ENCODE measurements at places on chromosomes 13 and 19. TPM values are rescaled to one million over a fixed set of nuclear protein-coding genes. Genes with fewer than 3 reads are reported as not detected.

DNA sequence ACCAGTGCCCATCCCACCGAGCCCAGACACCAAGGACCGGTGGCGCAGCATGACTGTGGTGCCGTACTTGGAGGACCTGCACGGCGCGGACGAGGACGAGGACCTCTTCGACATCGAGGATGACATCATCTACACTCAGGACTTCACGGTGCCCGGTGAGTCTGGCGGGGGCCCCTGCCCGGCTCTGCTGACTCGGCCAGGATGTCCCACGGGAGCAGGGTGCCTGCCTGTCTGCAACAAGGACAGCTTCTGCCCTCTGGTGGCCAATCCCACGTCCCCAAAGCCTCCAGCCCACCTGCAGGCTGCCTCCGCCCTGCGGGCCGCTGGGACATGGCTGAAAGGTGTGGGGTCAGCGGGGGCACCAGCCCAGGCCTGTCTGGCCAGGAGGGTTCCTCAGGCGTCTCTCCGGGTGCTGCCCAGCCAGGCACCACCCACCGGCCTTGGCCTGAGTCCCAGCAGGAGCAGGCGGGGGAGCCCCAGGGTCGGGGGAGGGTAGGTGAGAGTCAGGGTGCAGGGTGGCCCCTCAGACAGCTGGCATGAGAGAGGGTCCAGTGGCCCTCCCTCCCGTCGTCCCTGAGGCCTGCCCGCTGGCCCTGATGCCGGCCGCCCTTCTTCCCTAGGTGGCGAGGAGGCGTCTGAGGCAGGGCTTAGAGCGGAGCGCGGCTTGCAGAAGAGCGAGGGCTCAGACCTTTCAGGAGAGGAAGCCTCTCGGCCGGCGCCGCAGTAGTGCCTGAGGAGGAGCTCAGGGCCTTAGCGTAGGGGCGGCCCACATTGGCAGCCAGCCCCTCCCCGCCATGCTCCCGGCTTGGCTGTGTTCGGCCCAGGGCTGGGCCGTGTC is 14.6 kb downstream of the CBARP start:
- DNase-seq = no peak

GRCh38 chr13:29819143-29819542 is 31.3 kb downstream of the UBL3 start:
- no peak for DNase-seq

GRCh38 chr19:39190768-39191167 is 6.0 kb upstream of the NCCRP1 start:
- DNase-seq = no peak

DNA sequence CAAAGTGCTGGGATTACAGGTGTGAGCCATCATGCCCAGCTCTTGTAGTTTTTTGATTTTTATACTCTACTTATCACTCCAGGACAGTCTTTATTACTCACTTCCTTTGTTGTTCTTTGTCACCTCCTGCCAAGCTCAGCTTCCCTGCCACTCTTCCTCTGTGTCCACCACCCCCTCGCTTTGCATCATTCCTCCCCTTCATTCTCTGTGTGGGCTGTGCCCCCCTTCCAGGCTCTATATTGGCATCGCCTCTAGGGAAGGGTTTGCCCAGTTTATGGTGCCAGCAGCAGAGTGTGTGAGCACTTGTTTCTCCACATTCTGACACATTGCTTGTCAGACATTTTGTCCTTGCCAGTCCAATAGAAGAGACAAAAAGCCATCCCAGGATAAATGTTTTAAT is 15.1 kb downstream of the ZNF302 start:
- peak; percentile 31 for DNase-seq

DNA sequence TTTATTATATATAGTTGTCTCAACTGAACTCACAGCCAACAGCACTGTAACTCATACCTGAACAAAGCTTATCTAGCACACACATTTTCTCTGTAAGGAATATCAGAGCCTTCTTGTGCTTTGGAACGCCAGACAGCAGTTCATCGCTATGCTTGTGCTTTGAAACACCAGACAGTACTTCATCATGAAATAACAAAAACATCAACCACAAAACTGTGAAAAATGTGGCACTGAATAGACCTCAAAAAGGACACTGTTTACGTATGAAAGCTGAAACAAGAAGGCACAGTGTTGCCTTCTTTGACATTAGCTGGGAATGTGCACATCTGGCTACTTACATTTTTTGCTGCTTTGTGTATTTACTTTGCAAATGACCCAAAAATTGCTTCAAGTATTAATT is 160.2 kb downstream of the PDS5B start:
- no peak for DNase-seq

- no peak for DNase-seq
These were observed 2.9 kb downstream of the CD37 start for GRCh38 chr19:49338023-49338677.

- DNase-seq = peak; percentile 51
These were observed 25.1 kb upstream of the KCTD15 start for GRCh38 chr19:33771384-33772101.

GRCh38 chr19:35317464-35318043 is 11.4 kb upstream of the CD22 start:
- no peak for DNase-seq

GRCh38 chr19:37706052-37706605 is 13.4 kb downstream of the ZNF607 start:
- DNase-seq = no peak

GRCh38 chr19:49155820-49156346 is 687 bp upstream of the HRC start:
- DNase-seq = no peak

DNA sequence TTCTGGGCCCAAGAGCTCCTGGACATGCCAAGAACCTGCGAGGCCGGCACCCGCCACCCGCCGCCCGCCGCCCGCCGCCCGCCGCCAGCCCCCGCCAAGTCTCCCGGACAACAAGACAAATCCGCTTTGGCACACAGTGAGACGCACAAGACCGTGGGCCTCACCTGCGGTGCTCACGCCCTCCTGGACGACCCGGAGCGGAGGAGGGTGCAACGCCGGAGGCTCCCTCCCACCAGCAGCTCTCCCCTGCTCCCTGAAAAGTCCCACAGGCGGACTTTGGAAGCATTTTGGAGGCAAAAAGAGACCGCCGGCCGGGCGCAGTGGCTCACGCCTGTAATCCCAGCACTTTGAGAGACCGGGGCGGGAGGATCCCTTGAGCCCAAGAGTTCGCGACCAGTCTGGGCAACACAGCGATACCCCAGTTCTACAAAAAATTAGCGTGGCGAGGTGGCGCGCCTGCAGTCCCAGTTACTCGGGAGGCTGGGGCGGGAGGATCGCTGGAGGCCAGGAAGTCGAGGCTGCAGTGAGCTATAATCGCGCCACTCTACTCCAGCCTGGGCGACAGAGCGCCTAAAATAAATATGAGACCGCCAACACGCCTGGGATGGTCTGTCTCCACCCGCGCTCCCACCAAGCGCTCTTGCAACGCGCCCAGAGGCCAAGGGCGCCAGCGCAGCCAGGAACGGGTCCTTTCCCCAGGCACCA is 783 bp downstream of the RHPN2 start:
- DNase-seq = no peak

DNA sequence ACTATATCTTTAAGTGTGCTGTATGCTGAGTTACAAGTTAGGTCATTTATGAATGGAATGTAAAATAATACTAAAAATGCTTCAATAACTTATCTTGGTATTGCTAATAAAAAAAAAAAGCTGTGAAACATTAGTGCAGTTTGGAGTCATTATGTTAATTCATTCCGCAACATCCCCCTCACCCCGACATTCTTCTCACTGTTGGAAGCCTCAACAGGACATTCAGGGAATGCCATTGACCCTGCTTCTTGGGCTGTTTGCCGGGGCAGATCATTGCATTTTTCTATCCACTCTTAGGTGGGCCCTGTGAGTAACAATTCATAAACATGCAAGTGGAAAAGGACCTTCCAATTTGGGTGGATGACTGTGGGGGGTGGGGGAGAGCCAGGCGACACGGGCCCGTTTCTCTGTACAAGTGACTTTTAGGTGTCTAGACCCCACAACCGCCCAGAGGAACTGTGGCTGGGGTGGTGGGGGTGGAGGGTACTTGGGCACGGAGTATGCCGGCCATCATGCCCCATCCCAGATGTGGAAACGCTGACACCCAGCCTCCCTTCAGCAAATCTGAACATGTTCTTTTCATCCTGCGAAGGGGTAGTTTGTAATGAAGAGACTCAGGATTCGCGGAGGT is 185.9 kb downstream of the ZNF536 start:
- no peak for DNase-seq

GRCh38 chr19:2653710-2654707 is 48.5 kb downstream of the GNG7 start:
- DNase-seq = no peak

DNA sequence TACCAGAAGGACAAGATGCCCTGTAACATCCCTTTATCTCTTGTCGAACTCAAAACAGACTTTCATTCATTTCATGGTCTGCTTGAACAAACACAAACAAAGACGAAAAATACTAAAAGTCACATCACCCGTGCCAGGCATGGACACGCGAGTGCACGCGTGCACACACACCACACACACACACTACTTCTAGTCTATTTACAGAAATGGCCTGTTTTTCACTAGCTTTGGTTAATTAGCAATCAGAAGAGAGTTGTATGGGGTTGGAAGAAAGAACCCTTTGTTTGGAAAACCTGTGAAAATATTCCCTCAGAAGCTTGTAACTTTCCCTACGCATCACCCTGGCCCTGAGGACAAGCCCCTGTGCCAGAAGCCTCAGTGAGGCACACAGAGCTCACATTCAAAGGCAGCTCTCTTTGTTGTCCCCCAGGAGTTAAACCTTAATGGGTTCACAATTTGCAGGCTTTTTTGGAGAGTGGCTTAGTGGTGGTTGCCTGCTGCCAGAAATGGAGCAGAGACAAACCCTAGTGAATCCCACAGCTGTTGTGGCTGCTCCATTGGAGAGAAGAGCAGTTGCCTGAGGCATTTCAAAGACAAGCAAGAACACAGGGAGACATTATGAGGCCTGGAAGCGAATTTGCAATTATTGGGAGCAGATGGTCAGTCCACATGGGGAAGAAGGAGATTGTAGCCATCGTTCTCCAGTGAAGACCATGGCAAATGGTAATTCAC is 55.9 kb downstream of the STARD13 start:
- DNase-seq = no peak

- DNase-seq = no peak
These were observed 25.1 kb downstream of the DOT1L start for GRCh38 chr19:2188708-2189385.

DNA sequence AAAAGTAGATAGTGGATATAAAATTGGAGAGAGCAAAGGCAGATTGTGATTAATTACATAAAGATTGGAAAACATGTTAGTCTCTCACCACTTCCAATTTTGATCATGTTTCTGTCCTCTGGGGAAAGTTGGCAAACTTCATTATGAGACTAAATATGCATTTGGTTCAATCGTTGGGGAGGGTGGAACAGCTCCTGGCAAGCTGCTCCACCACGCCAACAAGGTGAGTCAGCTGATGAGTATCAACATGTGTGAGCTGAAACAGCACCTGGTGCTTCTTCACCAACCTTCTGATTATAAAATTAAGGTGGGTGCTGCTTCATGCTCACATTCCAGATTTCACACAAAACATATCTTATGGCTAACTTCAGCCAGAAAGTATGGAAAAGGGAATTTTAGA is 1784.6 kb downstream of the SLITRK5 start:
- no peak for DNase-seq

- peak; percentile 23 for DNase-seq
These were observed 3.2 kb downstream of the PTBP1 start for GRCh38 chr19:800360-801029.

GRCh38 chr13:53012707-53013106 is 15.9 kb upstream of the OLFM4 start:
- DNase-seq = no peak

- DNase-seq = no peak
These were observed at the start of gene RNF225 for GRCh38 chr19:58395220-58395978. Gene RNF225 (plus strand): TSS chr19:58395656. CDS start chr19:58396090, 434 bp downstream.

DNA sequence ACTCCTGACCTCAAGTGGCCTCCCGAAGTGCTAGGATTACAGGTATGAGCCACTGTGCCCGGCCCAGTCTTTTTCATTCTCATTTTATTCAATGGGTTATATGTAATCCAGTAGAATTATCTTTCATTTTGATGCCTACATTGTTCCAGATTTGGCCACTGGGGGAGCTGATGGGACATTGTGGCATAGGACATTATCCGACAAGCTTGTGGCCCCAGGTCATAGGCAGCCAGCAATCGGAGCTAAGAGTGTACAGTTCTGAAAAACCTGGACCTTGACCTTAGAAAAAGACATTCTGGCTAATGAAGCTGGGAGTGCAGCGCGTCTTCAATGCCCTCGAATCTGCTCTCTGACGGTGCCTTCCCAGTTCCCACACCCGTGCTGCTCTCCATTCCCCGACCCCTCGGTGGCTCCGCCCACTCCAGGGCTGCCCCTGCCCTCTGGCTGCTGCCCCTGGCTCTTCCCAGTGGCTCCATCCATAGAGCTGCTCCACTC is 108.7 kb downstream of the TEX29 start:
- peak; percentile 27 for DNase-seq

- no peak for DNase-seq
These were observed 9.5 kb downstream of the PPP5C start for GRCh38 chr19:46356149-46357055.

GRCh38 chr19:34128558-34129250 is 43.6 kb upstream of the LSM14A start:
- DNase-seq = no peak

- DNase-seq = no peak
These were observed 805.7 kb downstream of the DIAPH3 start for GRCh38 chr13:59358014-59358413.

The MEGF8 gene
- 25.2 TPM for polyA plus RNA-seq

The PDS5B gene
- polyA plus RNA-seq = 2.6 TPM

The MARCHF2 gene
- 91.9 TPM for polyA plus RNA-seq

The SPTBN4 gene
- 0.03 TPM for polyA plus RNA-seq

The LILRB4 gene
- polyA plus RNA-seq = not detected

The LILRA1 gene
- not detected for polyA plus RNA-seq

Measured in endothelial cell of umbilical vein (primary cell).